ENCODE measurements at places on chromosomes 6 and 20. TPM values are rescaled to one million over a fixed set of nuclear protein-coding genes. Genes with fewer than 3 reads are reported as not detected.

Gene MICA
- total RNA-seq, result 5.9 TPM

Gene DDX39B
- total RNA-seq, result 404 TPM

Gene KCNK16
- not detected for total RNA-seq

Gene ZBTB46
- total RNA-seq, result 8.3 TPM

Gene GSTA1
- total RNA-seq, result 0.50 TPM

Gene ARMC12
- 0.99 TPM for total RNA-seq

Gene MARCKS
- total RNA-seq, result 308 TPM

Gene HTR1E
- total RNA-seq, result 1.7 TPM

Gene TMEM244
- total RNA-seq, result not detected

Gene PCSK2
- total RNA-seq, result 19.6 TPM

Gene SPTLC3
- total RNA-seq, result 53.6 TPM

Gene RBPJL
- 0.20 TPM for total RNA-seq

Gene AGER
- 0.79 TPM for total RNA-seq

Gene HLA-DOA
- total RNA-seq, result 4.6 TPM

Gene HLA-E
- 104 TPM for total RNA-seq

Gene PNRC1
- 121 TPM for total RNA-seq
